ENCODE measurements at places on chromosomes 1 and 21.

DNA sequence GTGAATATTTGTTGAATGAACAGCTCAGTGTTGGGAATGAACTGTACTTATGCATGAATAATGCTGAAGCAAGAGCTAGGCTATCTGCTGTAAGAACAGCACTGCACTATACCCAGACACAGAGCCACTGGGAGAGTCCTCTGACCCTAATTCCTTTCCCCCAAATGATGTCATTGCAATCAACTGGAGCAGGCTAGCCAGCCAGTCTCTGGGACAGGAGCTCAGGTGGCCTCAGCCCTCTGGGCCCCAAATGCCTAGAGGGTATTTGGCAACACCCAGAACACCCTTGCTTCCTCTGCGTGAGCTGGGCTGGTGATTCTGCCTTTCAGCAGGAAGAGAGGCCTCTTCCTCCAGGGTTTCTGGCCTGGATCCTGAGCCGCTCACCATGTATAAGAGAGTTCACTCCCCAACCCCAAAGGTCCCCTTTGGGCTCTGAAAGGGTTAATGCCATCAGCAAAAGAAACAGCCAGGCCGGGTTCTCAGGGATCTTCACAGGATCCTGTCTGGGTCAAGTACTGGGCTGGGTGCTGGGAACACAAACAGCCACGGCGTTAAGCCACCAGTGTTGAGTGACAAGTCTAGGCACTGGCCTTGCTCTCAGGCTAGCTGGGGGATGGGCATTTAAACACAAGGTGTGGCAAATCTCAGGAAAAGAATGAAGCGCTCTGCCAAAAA is 3.7 kb upstream of the PADI4 start:
- DNase-seq: no peak

DNA sequence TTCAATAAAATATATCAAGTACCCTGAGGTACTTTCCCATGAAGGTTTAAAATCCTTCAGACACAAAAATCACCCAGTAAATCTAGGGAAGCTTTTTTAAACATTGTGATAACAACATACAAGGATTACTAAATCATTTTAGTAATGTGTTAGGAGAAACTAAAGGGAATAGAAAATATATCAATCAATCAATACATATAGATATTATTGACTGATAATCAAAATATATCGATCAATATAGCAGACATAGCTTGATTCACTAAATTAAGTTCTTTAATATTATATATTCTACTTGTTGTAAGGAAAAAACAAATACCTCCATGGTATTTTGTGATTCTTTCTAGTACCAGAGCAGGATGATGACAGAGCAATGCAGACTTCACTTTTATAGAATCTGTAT is 35.2 kb downstream of the MAP3K21 start:
- no peak for DNase-seq

- no peak for DNase-seq
Observed at GRCh38 chr21:16872616-16873015, 640.2 kb upstream of the CXADR start.

DNA sequence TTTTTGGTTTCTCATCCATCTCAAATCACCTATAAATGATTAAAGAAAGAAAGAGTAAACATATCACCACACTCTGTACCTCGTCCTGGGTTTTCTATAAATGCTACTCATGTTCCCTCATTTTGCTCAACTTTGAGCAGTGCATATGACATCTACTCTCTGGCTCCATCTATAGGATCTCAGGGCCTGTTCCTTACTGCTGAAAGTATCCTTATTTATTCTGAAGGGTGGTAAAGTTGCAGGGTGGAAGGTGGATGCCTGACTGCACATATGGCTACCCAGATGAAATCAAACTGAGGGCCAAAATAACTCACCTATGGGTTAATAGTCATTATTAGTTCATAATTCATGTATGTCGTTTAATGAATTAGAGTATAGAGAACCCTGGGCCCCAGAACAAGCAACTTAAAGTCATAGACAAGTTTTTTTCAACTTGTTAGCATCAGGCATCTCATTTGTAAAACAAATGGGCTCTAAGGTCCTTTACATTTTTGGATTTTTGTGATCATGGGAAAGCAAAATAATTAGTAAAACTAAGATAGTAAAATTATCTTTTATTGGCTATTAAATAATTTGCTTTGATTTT is 46.5 kb downstream of the NCF2 start:
- DNase-seq: no peak

DNA sequence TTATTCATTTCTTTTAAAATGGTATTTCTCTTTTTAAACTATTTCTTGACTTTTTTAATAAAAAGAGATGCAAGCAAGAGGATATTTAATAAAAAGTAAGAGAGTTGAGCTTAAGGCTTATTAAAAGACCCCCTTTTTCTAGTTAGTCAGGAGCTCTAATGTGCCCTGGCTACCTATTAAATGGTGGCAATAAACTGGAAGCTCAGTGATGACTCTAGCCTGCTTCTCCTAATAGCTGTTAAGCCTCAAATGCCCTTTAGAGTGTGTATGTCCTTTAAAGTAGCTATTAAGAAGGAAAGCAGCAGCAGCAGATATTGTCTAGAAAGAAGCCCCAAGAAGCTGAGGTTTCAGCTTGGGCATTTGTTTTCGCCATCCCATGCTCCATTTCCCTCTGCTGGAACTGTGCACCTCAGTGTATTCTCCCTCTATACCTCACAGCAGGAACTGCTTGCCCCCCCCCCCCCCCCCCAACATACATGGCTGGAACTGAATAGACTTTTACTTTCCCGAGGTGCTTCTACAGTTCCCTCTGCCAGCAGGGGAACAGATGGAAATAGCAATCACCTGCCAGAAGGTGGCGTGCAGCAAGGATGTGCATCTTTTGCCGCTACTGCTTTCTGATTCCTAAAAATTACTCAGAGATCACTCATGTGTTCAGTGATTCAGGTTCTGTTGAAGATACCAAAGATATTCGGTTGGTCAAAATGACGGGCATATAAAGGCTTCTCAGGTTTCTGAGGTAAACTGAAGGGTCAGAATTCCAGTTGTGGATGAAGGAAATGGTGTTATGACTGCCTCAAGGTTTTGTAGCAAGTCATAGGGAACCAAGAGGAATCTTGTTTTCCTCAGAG is 2.5 kb downstream of the RGS4 start:
- peak; percentile 45 for DNase-seq

DNA sequence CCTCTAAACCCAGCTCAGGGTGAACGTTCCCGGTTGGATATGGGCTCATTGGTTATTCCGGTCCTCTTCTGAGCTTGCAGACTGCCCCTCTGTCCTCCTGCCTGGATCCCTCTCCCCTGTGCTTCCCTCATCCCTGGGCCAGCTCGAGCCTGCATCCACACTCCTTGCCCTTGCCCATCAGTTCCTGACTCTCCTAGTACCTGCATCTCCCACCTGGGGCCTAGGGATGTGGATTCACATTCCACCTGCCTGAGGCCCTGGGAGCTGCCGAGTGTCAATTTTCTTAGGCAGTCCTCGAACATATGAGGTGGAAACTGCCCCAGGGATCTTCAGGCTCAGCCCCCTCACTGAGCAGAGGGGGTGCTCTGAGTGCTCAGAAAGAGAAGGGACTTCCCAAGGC is 252.2 kb downstream of the GRIK3 start:
- no peak for DNase-seq

DNA sequence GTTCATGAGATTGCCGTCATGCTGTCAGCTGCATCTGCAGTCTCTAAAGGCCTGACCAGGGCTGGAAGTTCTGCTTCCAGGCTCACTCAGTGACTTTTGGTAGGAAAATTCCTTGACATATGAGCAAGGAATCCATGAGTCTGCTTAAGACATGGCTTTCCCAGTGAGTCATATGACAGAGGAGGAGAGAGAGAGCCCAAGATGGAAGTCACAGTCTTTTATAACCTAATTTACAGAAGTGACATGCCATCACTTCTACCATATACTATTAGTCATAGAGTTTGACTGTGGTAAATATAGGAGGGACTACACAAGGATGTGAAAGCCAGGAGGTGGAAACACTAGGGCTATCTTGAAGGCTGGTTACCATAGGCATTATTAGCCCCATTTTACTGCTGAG is 115.2 kb downstream of the ROR1 start:
- no peak for DNase-seq

GRCh38 chr1:100065969-100066227 is 66.8 kb downstream of the SASS6 start:
- DNase-seq: no peak

GRCh38 chr1:196178083-196178635 is 430.1 kb downstream of the KCNT2 start:
- no peak for DNase-seq

GRCh38 chr1:218763538-218763937 is 410.1 kb upstream of the LYPLAL1 start:
- no peak for DNase-seq

- DNase-seq: no peak
Observed at GRCh38 chr1:3922201-3922725, 22.2 kb upstream of the C1orf174 start.

DNA sequence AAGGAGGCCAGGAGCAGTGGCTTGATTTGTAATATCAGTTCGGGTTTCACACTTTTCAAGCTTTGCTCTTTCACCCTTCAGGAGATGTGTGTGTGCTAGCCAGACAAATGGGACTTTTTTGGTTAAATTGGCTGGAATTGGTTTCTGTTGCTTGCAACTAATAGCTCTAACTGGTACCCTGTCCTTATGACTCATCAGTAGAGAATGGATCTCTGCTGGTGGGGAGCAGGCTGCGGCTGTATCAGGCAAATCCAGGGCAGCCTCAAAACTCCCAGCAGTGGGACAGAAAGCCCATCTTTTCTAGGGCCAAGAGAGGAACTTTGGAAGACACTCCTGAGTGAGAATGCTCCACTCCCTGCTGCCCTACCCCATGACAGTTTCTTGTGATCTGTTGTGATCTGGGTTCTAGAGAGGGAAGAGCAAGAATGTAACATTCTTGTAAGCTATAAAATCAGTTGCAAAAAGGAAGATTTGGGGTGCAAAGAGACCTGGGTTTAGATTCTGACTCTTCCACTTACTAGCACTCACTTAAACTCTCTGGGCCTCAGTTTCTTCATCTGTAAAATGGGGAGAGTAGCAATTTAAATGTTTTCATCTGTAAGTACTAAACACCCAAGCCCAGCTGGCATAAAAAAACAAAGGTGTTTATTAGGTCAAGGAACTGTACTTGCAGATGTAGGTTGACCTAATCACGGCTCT is 257.0 kb upstream of the TMEM51 start:
- no peak for DNase-seq

- no peak for DNase-seq
Observed at GRCh38 chr1:184633785-184634184, 120.9 kb downstream of the EDEM3 start.

DNA sequence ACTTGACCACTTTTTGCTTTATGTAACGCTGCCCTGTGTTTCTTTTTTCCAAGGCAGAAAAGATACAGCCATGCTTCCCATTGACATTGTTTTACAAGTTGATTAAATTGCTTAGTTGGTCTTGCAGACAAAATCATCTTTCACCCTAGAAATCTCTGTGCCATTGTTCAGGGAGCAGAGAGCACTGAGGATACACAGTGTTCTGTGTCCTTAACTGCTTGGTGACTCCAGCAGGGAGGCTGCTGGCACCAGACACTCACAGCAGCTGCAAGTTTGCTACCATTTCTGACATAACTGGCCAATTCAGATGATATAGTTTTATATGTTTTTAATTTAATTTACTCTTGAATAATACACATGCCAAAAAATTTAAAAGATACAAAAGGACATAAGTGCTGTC is 118.7 kb downstream of the RGS2 start:
- DNase-seq: no peak

- DNase-seq: peak; percentile 3
Observed at GRCh38 chr1:101025283-101025656, 314 bp downstream of the DPH5 start.

DNA sequence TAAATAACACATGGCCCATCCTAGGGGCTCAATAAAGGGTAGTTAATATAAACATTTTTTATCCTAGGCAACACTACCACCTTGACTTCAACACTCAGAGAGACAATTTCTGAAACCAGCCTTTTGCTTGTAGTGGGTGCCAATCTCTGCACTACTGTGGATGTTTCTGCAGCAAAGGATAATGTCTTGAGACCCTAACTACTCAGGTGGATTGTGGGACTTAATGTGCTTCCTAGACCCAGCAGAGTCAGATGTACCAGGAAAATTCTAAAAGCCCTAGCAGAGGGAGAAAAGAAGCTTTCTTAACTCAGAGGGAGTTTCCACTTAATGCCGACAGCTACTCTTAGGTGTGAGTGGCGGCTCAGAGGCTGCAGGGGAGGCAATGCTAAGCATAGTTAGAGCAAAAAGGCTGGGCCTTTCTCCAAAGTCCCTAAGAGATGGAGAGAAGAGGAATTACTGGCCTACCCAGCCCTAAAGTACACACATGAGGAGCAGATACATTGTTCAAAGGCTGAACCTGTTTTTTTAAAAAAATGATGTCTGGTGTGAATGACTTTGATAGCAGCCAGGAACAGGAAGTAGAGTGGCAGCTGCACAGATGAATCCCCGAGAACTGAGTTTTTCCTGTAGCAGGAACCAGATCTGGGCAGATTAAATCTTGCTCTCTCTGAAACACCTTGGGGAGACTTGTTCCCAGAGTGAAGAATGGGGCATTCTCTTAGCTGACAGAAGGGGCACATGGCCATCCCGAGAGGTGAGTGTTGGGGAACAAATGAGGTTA is 33.5 kb upstream of the ABCD3 start:
- no peak for DNase-seq
